ENCODE measurements at places on chromosomes 3 and 15.

DNA sequence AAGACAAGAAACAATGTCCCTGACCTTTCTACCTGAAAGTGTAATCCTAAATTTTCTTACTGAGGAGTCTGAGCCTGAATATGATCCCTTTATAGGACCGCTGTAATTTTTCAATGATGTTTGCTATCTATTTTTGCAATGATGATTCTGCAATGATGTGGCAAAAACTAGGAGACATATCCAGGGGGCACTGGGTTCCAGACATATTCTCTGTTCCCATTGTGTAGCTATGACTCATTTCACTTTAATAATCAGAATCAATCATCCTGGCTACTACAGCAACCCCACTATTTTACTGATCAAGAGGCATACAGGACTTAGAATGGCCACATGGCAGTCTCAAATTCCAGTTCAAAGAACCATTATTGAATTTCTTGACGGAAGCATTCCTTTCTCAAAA lies 85.9 kb downstream of the AQR start:
- no peak for DNase-seq

GRCh38 chr3:81859524-81859923 lies 98.1 kb upstream of the GBE1 start:
- DNase-seq = no peak

- DNase-seq = no peak
Observed at GRCh38 chr15:62141643-62142588, 23.2 kb downstream of the C2CD4B start.

DNA sequence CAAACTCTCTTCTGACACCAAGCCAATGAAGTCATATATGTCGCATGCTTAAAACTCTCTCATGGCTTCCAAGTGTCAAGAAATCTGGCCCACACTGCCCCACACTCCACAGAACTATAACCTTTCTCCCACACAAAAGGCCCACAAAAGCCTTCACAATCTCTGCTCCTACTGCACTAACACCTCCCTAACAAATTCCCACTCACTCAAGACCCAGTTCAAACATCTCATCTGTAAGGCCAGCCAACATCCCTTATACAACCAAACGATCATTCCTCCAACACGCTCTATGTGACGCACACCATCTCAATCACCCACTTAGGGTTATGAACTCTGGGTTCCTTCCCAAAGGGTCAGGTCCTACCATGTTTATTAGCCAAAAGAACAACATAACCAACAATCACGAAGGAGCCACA lies 13.5 kb downstream of the TBC1D2B start:
- no peak for DNase-seq

GRCh38 chr3:151230646-151231045 lies 27.6 kb upstream of the GPR171 start:
- peak; percentile 29 for DNase-seq

- DNase-seq = no peak
Observed at GRCh38 chr3:111895071-111895470, 36.0 kb downstream of the PHLDB2 start.

GRCh38 chr15:42070976-42071350 lies 23.4 kb downstream of the PLA2G4D start:
- no peak for DNase-seq

GRCh38 chr15:77944002-77944867 lies 133.3 kb downstream of the TBC1D2B start:
- DNase-seq = peak; percentile 24

DNA sequence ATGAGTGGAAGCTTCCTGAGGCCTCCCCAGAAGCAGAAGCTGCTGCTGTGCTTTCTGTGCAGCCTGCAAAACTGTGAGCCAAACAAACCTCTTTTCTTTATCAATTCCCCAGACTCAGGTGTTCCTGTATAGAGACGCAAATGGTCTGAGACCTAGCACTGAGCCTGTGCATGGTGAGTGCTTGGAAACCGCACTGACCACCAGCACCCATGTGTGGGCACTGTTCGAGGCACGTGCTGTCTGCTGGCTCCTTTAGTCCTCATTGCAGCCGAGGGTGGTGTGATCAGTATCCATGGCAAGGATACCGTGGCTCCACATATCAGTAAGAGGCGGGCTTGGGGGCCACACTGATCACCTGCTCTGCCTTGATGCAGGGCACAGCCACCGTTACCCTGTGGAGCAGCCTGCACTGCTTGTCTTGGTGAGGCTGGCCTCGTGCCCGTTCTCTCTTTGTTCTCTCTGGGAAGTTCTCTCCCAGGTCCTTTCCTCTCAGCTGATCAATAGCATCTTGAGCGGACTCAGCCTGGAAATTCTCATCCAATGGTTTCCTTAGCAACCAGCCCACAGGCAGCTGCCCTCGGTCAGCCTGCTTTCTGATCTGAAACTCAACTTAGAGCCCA lies 101.0 kb downstream of the PLXNA1 start:
- DNase-seq = no peak

GRCh38 chr3:34066328-34066727 lies 267.9 kb downstream of the PDCD6IP start:
- no peak for DNase-seq

DNA sequence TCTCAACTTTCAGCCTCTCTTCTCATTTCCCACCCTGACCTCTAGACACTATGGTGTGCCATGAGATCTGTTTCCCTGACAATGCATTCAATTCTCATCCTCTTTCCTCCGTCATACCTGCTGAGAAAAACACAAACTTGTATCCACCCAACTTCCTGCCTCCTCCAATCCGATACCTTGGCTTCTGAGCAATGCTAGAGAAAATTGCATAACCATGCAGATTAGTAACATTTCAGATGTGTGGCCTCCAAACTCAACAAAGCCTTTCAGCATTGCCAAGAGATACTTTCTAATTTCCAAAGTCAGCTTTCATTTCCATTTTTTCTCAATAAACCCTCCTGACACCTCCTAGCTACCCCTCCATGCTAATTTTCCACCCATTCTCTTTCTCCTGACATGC lies 88.5 kb downstream of the MINAR1 start:
- DNase-seq = no peak

DNA sequence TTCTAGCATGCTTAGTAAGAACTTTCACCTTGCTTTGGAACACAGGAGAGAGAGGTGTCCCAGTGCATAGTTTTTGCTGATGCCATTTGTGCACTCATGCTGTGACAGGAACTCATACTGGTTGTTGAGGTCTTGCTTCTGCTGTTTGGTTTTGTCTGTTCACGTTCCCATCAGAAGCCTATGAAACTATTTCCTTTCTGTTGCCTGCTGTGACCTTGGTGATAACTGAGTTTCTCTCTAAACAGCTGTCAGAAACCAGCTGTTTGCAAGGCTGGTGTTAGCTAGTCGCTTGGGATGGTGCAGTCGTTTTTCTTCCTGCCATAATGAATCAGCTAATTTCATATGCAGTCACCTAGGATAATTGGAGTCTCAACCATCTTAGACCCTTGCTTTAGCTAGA lies 724.1 kb downstream of the GRM7 start:
- no peak for DNase-seq

DNA sequence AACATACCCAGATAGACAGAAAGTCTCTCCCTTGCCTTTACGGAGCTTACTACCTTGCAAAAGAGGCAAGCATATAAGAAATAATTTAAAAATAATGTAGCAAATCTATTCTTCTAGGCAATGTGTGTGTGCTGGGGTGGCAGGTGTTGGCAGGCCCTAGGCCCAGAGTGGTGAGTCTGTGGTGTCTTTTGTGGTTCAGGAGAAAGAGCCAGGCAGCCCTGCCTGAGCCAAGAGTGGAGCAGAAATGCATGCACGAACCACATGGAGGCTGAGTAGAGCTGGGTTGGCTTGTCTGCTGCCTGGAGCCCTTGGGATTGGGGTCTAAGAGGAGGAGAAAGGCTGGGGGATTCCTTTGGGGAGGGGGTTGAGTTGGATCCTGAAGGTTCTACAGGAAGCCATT lies 70.2 kb upstream of the MYZAP start:
- DNase-seq = no peak

DNA sequence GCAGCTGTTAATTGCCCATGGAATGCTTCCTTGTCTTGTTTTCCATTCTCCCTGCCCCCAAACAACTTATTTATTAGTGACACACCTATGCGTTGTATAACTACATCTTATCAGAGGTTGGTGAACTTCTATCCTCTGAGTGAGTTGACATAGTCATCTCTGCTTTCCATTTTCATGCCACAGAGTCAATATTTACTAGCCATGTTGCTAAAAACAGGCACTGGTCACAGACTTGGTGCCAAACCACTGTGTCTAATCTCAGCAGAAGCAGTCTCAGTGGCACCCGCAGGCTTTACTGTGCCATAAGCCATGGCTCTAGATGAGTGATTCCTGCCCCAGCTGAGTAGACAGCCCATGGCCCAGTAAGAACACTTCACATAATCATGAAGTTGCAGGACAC lies 26.5 kb downstream of the DAPK2 start:
- DNase-seq = no peak

GRCh38 chr15:60381148-60381788 lies 16.5 kb downstream of the ANXA2 start:
- no peak for DNase-seq

DNA sequence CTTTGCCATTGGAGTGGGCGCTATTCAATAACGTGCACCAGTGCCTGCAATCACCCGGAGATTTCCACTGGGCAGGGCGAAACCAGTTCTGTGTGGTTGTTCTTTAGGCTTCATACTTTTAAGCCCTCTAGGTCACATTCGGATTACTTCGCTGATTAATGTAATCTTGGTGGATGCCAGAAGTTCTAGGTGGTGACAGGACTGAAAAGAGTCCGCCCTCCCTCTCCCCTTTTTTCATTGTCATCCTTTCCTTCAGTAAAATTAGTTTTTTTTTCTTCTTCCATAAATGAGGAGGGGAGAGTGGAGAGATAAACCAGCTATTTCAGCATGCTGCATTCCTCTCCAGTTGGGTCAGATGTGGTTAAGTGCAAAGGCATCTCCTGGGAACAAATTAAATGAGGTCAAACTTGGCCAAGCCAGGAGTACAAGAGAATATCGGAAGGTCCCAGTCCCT lies 2.3 kb upstream of the SLC2A2 start:
- no peak for DNase-seq

GRCh38 chr15:58559904-58560588 lies 128.3 kb downstream of the LIPC start:
- no peak for DNase-seq

GRCh38 chr3:176939022-176939817 lies 258.1 kb downstream of the TBL1XR1 start:
- peak; percentile 52 for DNase-seq

- no peak for DNase-seq
Observed at GRCh38 chr15:80176443-80176842, 23.6 kb downstream of the FAH start.
